ENCODE measurements at places on chromosomes 16 and 17.

- DNase-seq = no peak
These were observed 149.9 kb downstream of the CLEC16A start for GRCh38 chr16:11094075-11094856.

DNA sequence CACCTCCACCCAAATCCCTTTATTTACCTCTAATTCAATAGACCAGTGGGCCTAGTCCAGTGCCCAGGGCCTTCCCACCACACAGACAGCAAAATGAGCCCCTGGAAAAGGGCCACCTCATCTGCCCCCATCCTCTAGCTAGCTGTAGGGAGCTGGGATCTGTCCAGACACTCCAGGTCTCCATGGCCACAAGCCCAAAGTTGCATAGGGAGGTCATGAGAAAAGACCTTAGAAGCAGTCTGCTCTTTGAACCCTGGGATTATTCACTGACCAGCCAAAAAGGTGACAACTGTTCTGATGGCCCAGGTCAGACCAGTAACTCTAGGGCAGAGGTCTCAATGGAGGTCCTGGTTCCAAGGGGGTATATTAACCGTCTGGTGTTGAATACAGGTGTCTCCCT is 2.0 kb downstream of the CUEDC1 start:
- no peak for DNase-seq

DNA sequence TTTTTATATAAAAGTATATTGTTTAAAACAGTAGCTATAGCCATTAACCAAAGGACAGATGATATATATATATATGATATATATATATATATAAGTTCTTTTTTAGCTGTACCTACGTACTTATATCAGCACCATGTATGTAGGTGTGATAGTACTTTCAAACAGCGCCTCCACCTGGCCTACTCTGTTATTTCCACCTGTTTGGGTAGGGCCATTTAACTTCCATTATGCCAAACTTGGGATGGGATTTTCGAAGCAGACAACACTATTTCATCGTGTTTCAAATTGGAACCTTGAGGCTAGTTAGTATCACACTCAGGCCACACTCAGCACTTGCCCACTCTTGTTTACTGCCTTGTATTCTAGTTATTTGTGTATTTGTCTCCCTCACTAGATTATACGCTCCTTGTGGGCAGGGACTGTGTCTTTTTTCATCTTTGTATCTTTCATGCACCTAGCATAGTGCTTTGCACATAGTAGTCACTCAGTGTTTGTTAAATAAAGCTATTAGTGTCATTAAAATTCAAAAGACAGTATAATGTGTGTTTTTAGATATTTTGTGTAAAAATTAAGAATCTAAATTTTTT is 11.8 kb upstream of the CLTC start:
- DNase-seq = peak; percentile 5

- DNase-seq = no peak
These were observed 2.9 kb upstream of the PGS1 start for GRCh38 chr17:78375401-78376151.

DNA sequence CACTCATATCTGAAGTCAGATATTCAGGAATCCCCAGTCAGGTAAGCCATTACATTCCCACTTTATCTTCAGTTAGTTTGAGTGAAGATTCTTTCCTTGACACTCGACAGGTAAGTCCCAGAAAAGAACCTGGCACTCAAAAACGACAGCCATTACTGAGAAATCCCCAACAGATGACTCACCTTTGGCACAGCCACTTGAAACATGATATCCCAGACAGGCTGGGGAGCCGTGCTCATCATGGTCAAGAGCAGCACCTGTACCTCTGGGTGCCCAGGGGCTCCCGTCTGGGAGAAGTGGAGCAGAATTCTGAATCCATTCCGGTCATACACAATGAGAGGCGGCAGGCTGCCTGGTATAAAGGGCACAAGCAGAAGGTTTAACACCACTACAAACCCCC is 16.8 kb upstream of the COG7 start:
- DNase-seq = no peak

- no peak for DNase-seq
These were observed 231.3 kb downstream of the ENGASE start for GRCh38 chr17:79305768-79306423.

GRCh38 chr17:6577686-6578263 is 21.4 kb upstream of the PITPNM3 start:
- DNase-seq = no peak

- no peak for DNase-seq
These were observed 91.8 kb upstream of the TMEM132E start for GRCh38 chr17:34487626-34488025.

GRCh38 chr17:50495918-50496317 is 12.3 kb upstream of the MYCBPAP start:
- no peak for DNase-seq

DNA sequence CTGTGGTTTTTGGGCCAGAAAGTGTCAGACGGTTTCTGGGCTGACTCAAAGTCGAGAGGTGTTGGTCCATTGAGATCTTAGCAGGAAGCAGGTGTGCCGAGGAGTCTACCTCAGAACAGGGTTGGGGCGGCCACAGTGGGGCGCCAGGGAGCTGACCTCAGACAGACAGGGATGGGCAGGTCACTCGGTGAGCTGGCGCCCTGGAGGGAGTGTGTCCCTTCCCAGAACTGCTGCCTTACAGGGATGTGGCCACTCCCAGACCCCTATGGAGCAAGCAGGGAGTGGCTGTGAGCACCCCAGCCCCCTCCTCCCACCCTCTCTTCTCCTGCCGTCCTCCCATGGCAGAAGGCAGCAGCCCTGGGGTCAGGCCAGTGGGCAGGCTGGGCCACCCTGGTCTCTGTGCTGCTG is 14.0 kb upstream of the DPEP1 start:
- DNase-seq = no peak

- DNase-seq = no peak
These were observed 23.5 kb upstream of the RFFL start for GRCh38 chr17:35086931-35087573.

- DNase-seq = no peak
These were observed 65.2 kb downstream of the PIPOX start for GRCh38 chr17:29107933-29108822.

DNA sequence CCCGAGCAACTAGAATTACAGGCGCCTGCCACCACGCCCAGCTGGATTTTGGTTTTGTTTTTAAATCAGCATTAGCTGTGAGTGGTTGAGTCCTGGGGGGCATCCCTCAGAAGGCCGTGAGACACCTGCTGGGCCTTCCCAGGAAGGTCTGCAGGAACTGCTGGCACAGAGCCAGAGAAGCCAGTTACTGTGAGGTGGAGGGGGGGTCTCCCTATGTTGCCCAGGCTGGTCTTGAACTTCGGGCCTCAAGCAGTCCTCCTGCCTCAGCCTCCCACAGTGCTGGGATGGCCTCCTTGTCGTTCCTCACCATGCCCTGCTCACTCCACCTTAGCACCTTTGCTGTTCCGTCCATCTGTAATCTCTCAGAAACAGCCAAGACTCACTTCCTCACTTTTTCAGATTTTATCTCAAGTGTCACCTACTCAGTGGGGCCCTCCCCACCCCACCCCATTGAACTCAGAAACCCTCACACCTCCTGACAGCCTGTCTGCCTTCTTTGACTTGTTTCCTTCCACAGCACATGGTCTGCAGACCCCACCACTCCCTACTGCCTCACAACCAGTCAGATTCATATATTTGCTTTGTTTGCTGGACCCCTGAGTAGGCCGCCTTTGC is 62.3 kb downstream of the WSB1 start:
- DNase-seq = no peak

Data from stimulated activated CD4-positive, alpha-beta T cell treated with anti-CD3 and anti-CD28 coated beads, Interleukin-15, amount 100 ng/mL, for 1 hour (primary cell).